ENCODE measurements at places on chromosomes 16 and 17.

DNA sequence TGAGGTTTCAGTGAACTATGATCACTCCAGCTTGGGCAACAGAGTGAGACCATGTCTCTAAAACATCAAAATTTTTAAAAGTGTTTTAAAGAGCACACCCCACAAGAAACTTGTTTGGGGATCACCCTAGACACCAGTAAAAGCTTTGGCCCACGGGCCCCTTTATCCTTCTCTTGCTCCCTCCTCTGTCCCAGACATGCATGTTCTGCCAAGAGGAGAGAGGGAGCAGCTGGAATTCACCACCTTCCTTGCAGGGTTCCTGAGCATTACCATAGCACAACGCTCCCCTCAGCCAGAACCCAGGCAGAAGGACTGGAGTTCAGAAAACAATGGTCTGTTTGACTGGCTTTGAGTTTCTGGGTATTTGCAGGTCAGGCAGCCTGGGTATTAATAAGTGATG, 214.3 kb upstream of the CDH5 start:
- no peak for DNase-seq

GRCh38 chr17:13940858-13941665, 128.2 kb upstream of the COX10 start:
- no peak for DNase-seq

- no peak for DNase-seq
Measured at GRCh38 chr17:80119839-80120238, 18.5 kb downstream of the GAA start.

DNA sequence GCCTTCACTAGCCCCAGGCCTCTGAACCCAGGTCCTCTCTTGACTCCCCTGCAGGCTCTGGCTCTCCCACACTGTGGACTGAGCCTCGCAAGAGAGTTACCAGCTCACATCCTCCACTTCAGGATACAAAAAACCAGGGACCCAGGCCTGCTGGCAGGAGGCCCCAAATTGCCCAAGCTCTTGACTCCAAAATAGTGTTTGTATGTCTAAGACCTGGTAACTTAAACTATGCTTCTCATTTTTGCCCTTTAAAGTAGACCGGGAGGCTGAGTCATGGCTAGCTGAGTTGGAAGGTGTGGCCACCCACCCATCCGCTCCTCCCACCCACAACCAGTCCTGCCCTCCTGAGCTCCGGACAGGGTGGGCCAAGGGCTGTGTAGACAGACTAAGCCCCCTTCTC, 250.0 kb downstream of the SOX9 start:
- DNase-seq, result no peak

DNA sequence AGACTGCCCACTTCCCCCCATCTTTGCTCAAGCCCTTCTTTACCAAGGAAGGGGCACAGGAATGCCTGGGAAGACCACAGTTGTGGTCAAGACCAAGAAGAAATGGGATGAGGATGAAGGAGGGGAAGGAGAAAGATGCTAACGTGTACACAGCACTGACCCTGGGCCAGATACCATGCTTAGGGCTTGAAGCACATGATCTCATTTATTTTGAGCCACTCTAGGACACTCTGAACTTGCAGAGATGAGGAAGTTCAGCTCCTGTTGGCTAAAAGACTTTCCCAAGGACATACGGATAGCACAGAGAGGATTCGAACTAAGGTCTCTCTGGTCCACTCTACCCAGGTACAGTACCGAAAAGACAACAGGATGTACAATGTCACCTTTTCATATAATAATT, 42.6 kb downstream of the PIK3R5 start:
- DNase-seq, result no peak

- no peak for DNase-seq
Measured at GRCh38 chr16:69100071-69100691, 5.3 kb upstream of the HAS3 start.

DNA sequence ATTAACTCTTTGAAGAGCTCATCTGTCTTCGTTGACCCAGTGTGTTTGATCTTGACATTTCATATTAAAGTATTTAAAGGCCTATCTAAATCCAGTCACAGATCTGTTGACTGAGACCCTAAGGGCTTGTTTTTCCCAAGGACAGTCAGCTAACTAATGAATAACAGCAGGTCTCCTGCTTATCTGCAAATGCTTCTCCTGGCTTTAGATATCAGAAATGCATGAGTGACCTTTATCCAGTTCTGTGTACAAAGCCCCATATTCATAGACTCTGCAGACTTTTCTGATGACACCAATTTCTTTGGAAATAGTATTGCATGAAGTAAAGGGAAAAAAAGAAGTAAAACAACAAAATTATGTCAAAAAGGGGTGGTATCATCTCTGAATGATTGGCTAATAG, 70.3 kb downstream of the YPEL2 start:
- no peak for DNase-seq
